Heart left ventricle (tissue), 16 donors: ENCODE measurements at places on chromosomes 13 and 19. TPM values are rescaled to one million over a fixed set of nuclear protein-coding genes. Genes with fewer than 3 reads are reported as not detected.

DNA sequence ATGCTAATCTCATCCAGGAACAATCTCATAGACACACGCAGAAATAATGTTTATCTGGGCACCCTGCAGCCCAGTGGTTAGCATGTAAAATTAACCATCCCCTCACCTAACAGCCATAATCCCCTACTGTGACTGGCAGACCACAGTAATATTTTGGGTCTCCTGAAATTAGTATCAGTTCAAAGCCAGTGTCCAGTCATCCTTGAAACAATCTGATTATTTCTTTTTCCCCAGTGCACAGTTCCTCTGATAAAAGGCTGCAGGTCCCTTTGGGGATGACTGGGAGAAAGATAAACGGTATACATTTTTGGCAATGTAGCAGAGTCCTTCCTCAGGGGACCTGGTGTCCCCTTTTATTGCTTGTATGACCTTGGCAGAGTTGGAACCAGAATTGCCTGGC, 50.4 kb upstream of the CYSLTR2 start:
- no peak overlapping the region for H3K27ac ChIP-seq
- no peaks in the 10 kb centered on the region for H3K4me1 ChIP-seq
- H3K36me3 ChIP-seq: no peaks in the 10 kb centered on the region
- no peak overlapping the region for H3K4me3 ChIP-seq
- no peak for DNase-seq

GRCh38 chr13:40338217-40338616, 328.2 kb downstream of the FOXO1 start:
- no peak for DNase-seq
- no peaks in the 10 kb centered on the region for H3K36me3 ChIP-seq
- no peaks in the 10 kb centered on the region for H3K27me3 ChIP-seq
- no peak overlapping the region for H3K4me3 ChIP-seq
- no peak overlapping the region for H3K27ac ChIP-seq

DNA sequence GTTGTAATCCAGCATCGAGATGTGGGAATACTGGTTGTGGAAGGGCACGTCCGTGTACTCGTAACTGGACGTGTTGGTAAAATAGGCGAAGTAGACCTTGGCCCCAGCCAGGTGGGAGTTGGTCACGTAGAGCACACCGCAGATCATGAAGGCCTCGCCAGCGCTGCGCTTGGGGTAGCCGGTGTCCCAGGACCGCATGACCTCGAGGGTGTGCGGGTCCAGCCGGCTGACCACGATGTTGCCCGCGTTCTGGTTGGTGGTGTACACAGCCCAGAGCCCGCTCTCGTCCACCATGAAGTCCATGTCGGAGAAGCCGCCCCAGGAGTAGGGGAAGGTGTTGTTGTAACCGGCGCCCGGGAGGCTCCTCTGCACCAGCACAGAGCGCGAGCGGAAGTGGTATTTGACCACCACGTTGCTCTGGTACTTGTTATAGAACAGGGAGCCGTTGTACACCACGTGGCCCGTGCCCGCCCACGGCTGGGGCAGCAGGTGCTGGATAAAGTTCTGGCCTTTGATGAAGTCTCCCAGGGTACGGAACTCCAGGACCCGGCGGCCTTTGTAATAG, 19.2 kb downstream of the PIN1 start:
- H3K4me3 ChIP-seq: no peak overlapping the region
- H3K4me1 ChIP-seq: no peaks in the 10 kb centered on the region
- no peaks in the 10 kb centered on the region for H3K27me3 ChIP-seq
- no peaks in the 10 kb centered on the region for H3K36me3 ChIP-seq
- no peak for DNase-seq

- DNase-seq: no peak
- H3K27me3 ChIP-seq: no peaks in the 10 kb centered on the region
Measured at GRCh38 chr19:8004723-8005513, 523 bp downstream of the ELAVL1 start.

- H3K27ac ChIP-seq: peak overlapping the region; percentile 39
- no peaks in the 10 kb centered on the region for H3K4me1 ChIP-seq
- no peak overlapping the region for H3K4me3 ChIP-seq
- peak; percentile 18 for DNase-seq
- H3K27me3 ChIP-seq: no peaks in the 10 kb centered on the region
Measured at GRCh38 chr13:97660594-97661260, 226.8 kb downstream of the RAP2A start.

GRCh38 chr13:112928972-112929782, 39.8 kb upstream of the MCF2L start:
- no peaks in the 10 kb centered on the region for H3K36me3 ChIP-seq
- peak overlapping the region; percentile 34 for H3K4me3 ChIP-seq
- peak; percentile 49 for DNase-seq
- peaks cover 26% of the 10 kb centered on the region for H3K27me3 ChIP-seq
- H3K27ac ChIP-seq: no peak overlapping the region

DNA sequence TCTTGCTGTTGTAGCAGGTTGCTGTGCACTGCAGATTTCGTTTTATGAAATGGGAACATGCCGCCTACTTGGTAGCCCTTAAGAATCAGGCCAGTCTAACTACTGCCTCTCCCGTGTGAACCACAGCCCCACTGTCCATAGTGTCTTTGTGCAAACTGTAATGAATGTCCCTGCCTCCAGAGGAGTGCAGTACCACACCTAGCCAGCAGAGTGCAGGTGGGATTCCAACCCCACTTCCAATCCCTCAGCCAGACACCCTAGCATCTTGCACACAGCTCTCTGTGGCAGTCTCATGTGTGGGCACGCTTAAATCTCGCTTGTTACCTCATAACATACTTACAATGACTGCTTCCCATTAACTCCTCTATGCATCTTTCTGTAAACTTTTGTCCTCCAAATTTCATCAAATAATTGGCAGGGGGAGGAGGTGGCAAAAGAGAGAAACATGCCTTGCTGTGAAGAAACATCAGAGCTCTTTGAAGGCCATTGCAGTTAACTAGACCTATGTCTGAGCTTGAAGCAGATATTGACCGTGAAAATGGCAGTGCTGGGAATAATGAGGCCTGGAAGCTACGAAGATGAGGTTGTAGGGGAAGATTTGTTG, 47.2 kb downstream of the ZAR1L start:
- no peak for DNase-seq
- H3K36me3 ChIP-seq: peaks cover 85% of the 10 kb centered on the region
- H3K27me3 ChIP-seq: no peaks in the 10 kb centered on the region
- H3K4me1 ChIP-seq: peaks cover 4% of the 10 kb centered on the region

DNA sequence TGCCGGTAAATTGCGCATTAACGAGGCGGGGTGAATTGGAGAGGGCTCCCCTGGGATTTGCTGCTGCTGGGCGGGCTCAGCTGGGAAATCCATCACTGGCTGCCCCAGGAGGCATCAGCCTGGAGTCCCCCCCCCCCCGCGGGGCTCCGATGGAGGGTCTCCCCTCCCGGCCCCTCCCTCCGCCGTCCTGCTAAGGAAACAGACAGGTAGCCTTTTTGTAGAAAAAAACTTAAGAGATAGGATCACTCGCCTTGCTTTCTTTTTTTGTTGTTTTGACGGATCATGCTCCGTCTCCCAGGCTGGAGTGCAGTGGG, 6.8 kb downstream of the TLE6 start:
- H3K27ac ChIP-seq: no peak overlapping the region
- H3K4me1 ChIP-seq: peaks cover 3% of the 10 kb centered on the region
- no peaks in the 10 kb centered on the region for H3K27me3 ChIP-seq
- no peak for DNase-seq
- H3K36me3 ChIP-seq: no peaks in the 10 kb centered on the region

- H3K4me1 ChIP-seq: peaks cover 19% of the 10 kb centered on the region
- H3K36me3 ChIP-seq: peaks cover 8% of the 10 kb centered on the region
- peak overlapping the region; percentile 66 for H3K4me3 ChIP-seq
- peak; percentile 95 for DNase-seq
- H3K27me3 ChIP-seq: no peaks in the 10 kb centered on the region
Measured at GRCh38 chr19:48738557-48739403, 1.6 kb downstream of the RASIP1 start.

- H3K36me3 ChIP-seq: no peaks in the 10 kb centered on the region
- no peak for DNase-seq
- H3K4me1 ChIP-seq: no peaks in the 10 kb centered on the region
- H3K27me3 ChIP-seq: no peaks in the 10 kb centered on the region
- H3K27ac ChIP-seq: no peak overlapping the region
Measured at GRCh38 chr13:66618702-66619101, 611.4 kb downstream of the PCDH9 start.

DNA sequence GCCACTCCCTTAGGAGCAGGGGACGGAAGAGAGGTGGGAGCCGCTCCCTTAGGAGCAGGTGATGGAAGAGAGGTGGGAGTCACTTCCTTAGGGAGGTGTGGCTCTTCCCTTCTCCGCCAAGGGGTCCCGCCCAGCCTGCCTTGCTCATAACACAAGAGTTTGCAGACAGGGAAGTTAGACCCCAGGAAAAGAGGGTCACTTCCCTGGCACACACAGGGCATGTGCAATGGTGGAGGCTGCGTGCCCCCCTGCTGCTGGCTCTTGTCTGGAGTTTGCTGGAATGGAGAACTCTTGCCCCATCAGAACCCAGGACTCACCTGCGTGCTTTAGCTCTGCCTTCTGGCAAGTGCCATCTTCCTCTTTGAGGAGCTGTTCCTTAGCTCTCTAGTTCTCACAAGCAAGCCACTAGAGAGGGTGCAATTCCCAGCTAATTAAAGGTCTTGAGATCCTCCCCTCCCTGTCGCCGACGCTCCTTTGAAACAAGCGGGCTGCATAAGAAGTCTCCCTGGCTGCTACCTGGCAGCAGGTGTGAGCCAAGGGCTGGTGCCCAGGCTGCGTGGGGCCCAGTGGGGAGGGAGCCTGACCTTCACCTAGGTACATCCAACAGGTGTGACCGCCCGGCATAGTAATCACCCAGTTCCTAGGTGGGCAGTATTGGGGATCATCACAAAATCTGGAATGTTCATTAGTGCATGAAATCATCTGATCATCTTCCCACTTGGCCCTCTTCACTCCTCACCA, 281.6 kb downstream of the ZNF536 start:
- no peaks in the 10 kb centered on the region for H3K4me1 ChIP-seq
- H3K27me3 ChIP-seq: peaks cover 5% of the 10 kb centered on the region

DNA sequence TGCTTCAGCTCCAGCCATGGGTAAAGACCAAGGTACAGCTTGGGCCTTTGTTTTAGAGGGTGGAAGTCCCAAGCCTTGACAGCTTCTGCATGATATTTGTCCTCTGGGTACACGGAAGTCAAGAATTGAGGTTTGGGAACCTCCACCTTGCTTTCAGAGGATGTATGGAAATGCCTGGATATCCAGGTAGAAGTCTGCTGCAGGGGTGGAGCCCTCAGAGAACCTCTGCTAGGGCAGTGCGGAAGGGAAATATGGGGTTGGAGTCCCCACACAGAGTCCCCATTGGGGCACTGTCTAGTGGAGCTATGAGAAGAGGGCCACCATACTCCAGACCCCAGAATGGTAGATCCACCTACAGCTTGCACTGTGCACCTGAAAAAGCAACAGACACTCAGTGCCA, 23.0 kb upstream of the MYO16 start:
- no peak for DNase-seq
- no peak overlapping the region for H3K27ac ChIP-seq
- no peak overlapping the region for H3K4me3 ChIP-seq
- peaks cover 6% of the 10 kb centered on the region for H3K4me1 ChIP-seq
- H3K36me3 ChIP-seq: no peaks in the 10 kb centered on the region

GRCh38 chr13:113905942-113906341, 42.1 kb upstream of the GAS6 start:
- H3K27me3 ChIP-seq: no peaks in the 10 kb centered on the region
- no peaks in the 10 kb centered on the region for H3K36me3 ChIP-seq
- H3K4me3 ChIP-seq: no peak overlapping the region
- no peak overlapping the region for H3K27ac ChIP-seq
- H3K4me1 ChIP-seq: no peaks in the 10 kb centered on the region
- DNase-seq: no peak

DNA sequence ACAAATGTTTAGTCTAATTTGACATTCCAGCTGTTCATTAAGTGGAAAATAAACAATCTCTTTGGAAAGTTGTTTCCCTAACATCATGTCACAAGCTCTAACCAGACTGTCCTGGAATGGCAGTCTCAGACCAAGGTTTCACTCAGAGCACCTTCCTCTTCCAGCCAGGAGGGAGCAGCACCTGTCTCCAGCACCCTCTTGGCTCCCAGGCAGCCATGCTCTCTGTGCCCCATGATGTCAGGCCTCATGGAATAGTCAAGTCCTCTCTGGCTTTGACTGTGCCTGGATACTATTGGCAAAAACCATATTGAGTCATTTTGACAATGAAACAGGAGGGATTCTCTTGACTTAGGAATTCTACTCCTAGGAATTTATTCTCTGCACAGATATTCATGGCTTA, 171.4 kb downstream of the OXGR1 start:
- no peaks in the 10 kb centered on the region for H3K27me3 ChIP-seq
- no peak for DNase-seq
- H3K4me1 ChIP-seq: no peaks in the 10 kb centered on the region
- no peak overlapping the region for H3K27ac ChIP-seq

Gene KLK4
- not detected for total RNA-seq

Gene PAN3
- total RNA-seq: 10.0 TPM

Gene DKKL1
- not detected for total RNA-seq

Gene ZNF793
- 7.7 TPM for total RNA-seq

Gene ICAM1
- 23.9 TPM for total RNA-seq

Gene ZNF878
- total RNA-seq: not detected
